ENCODE measurements at places on chromosomes 3 and 15.

- DNase-seq: no peak
These were observed 39.3 kb downstream of the SLITRK3 start for GRCh38 chr3:165156757-165157420.

GRCh38 chr3:160129459-160130061 lies 95.7 kb upstream of the C3orf80 start:
- DNase-seq: no peak

DNA sequence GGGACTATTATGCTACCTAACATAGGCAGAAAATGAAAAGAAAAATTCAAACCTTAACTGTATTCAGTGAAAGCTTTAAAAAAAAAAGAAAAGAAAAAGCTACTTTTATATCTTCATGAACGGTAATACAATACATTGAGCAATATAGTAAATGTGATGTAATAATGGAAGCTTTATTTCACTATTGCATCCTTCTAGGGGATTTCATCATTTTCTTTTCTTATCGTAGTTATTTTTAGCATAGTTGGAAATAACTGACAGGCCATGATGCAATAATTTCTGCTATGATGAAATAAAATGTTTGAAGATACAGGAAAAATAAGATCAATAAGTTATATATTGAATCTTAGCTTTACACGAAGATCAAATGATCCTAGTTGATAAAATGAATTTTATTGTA lies 40.3 kb upstream of the ZCWPW2 start:
- no peak for DNase-seq

- DNase-seq: no peak
These were observed 27.0 kb downstream of the SUCNR1 start for GRCh38 chr3:151900460-151900859.

DNA sequence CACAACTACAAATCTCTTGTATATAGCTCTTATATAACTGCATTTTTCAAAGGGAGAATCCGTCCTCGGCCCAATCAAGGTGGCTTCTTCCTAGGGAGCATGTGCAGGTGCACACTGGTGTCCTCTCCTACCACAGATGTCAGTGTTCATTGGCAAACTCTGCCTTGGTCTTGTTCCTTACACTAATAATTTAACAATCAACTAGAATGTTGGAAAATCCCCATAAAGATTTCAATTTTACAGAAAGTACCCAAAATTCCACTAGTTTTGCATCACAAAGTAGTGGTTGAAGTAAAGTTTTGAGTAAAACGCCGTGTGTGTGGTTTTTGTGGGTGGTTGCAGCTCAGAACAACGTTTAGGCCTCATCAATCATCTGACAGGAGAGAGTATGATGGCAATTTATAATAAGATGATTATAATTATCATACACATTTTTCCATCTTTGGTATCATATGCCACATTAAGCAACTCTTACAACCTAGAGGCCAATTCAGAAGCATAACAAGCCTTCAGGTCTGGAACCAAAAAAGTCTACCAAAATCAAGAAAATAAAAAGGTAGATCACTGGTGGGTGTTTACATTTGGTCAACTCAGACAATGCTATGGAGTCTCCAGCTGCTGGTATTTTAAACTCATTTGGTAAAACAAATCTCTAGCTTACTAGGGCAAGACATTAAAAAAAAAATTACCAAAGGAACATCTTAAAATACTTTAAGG lies 128.9 kb upstream of the BHLHE40 start:
- no peak for DNase-seq

GRCh38 chr3:13317596-13318320 lies 102.4 kb downstream of the NUP210 start:
- no peak for DNase-seq

- no peak for DNase-seq
These were observed 54.4 kb upstream of the P2RY1 start for GRCh38 chr3:152780553-152780952.

GRCh38 chr3:131396170-131396569 lies 14.6 kb downstream of the NUDT16 start:
- DNase-seq: no peak

- DNase-seq: no peak
These were observed 27.5 kb upstream of the CFAP161 start for GRCh38 chr15:81106560-81106959.

DNA sequence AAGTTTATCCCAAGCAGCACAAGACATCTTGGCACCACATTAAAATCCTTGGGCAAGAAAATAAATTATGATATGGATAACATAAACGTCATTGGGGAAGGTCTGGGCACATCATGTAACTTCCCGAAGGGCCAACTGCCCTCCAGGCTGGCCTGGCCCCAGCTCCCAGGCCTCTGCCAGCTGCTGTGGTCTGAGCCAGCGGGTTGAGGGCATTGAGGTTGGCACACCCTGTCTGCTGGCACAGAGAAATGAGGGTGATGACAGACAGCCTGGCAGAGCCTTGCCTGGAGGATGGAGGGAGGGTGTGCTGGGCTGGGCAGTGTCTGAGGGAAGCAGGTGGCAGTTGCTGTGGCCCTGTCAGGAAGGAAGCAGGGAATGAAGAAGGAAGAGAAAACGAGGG lies 3.3 kb upstream of the RBSN start:
- no peak for DNase-seq

- no peak for DNase-seq
These were observed 17.5 kb upstream of the HACD2 start for GRCh38 chr3:123602325-123602724.

- no peak for DNase-seq
These were observed 328.2 kb downstream of the TIGIT start for GRCh38 chr3:114622001-114622400.

DNA sequence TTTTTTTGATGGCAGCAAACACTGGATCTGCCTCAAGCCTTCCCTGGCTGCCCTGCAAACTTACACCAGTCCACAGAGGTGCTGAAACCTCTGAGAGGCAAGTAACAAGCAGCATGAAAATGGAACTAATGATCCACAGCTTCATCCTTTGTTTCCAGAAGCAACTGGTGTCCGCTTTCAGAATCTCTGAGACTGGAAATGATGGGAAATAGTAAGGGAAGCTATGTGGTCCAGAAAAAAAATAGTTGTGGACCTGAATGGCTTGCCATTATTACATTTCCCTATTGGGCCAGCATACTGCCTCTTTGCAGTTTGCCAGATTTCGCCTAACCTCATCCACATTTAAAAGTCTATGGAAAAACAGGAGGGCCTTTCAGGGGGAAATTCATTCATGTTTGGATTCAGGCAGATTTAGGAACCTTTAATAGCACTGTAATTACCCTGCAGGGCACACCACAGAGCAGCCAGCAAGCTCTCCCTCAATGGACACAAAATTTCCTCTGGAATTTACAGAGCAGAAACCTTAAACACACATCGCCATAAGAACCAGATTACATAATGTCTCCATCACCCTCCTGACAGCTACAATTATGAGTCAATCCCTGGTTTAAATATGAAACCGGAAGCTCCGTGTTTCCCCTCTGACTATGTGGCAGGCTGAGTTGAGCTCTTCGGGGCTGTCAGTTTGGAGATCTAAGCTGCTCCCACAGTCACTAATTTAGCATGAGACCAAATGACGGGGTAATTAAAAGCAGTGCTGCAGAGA lies 134.4 kb downstream of the TMCO5A start:
- no peak for DNase-seq

GRCh38 chr15:64149893-64150578 lies 1.5 kb upstream of the SNX22 start:
- no peak for DNase-seq

GRCh38 chr3:120596116-120596852 lies at the start of gene NDUFB4:
TSS of gene NDUFB4 (plus strand) at chr3:120596336. CDS start at chr3:120596360, 24 bp downstream.
- peak; percentile 91 for DNase-seq

DNA sequence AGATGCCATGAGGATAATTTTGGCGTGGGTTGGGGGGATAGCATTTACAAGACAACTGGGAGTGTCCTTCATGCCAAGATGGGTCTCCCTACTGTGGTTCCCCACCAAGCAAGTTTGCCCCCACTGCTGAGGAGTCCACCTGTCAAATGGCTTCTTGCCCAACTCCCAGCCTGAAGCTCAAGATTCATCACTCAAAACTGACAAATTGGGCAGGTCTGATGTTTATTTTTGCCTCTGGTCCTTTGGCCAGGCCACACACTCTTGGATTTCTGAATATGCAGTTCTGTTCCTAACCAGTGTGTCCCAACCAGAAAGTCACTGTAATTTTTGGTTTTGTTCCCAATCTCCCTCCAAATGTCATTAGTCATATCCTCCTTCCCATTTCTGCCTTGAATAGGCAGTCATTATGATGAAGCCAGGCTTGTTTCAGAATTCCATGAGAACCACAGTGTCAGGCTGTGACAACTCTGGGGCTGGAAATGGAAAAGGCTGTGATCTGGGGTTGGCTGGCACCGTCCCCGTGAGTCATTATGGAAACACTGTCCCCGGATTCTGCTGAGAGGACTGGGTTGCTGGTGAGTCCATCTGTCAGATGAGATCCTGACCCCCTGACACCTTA lies 29.3 kb upstream of the MEF2A start:
- no peak for DNase-seq

- no peak for DNase-seq
These were observed 32.3 kb downstream of the TMOD3 start for GRCh38 chr15:51861557-51862359.

- DNase-seq: no peak
These were observed 273.3 kb upstream of the ICE2 start for GRCh38 chr15:60751985-60752952.

GRCh38 chr3:197224034-197224444 lies 74.4 kb downstream of the DLG1 start:
- DNase-seq: no peak

DNA sequence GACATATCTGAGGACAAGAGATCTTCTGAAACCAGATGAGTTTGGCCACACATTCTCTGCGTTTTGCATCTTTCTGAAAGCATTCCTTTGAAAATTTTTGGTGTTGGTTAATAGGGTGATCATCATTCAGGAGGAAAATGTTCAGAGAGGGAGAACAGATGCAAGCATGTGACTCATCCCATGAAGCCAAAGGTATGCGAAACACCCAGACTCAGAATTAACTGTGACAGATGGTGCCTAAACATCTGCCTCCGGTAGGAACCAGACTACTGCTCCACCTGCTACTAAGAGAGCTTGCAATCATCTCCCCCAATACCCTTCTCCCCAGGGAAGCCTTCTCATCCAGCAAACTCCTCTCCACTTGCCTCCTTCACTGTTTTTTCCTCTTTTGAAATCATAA lies 46.2 kb downstream of the TRIM69 start:
- no peak for DNase-seq

Measured in progenitor cell of endocrine pancreas (in vitro differentiated cells).